ENCODE measurements at places on chromosomes 1 and 21.

- DNase-seq = no peak
Observed at GRCh38 chr1:230421481-230421880, 4.7 kb downstream of the PGBD5 start.

DNA sequence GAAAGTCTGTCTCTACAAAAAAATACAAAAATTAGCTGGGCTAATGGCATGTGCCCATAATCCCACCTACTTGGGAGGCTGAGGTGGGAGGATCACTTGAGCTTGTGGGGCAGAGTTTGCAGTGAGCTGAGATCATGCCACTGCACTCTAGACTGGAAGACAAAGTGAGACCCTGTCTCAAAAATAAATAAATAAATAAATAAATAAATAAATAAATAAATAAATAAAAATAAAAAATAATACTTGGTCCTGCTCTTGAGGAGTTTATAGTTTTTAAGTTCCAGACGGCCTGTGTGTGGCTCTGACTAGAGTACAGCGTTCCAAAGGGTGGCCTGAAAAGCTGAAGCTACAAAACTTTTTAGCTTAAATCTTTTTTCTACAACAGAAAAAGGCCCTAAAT is 35.1 kb downstream of the PCSK9 start:
- no peak for DNase-seq

DNA sequence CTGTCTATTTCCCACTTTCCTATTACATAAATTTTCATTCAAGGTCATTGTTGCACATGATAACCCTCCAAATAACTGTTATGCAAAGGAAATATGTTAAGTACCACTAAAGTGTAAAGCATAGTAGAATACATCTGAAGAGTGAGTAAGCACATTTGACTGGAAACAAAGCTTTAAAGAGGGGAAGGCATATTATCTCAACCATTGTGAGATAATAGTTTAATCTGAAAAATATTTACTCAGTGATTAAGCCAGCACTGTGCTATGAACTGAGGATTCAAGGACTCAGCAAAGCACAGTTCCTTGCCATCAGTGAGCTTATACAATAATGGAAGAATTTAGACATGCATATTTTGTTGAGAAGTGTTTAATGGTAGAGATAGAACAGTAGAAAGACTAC is 127.4 kb downstream of the HMCN1 start:
- DNase-seq = no peak

GRCh38 chr1:225441314-225442122 is 13.7 kb upstream of the LBR start:
- DNase-seq = no peak

DNA sequence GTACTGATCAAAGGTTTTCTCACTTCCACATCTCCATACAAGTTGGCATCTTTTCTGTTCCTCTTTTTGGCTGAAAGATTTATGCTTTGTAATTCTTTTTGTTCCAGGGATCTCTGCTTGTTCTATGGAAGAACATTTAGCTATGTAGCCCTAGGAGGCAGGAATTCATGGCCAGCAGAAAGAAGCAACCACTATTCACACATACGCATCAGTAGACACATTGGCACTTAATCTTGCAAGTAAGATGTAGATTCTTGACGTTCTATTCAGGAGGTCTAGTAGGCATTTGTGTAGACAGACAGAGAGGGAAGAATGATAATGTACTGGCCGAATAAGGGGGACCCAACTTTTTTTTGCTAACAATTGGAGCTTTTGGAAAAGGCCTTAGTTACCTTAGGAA is 336.0 kb downstream of the NUF2 start:
- no peak for DNase-seq

GRCh38 chr1:182699393-182700350 is 15.3 kb upstream of the RGS8 start:
- DNase-seq = no peak

- no peak for DNase-seq
Observed at GRCh38 chr1:182297335-182297734, 94.3 kb downstream of the GLUL start.

All from HAP-1 (cell line).